LHCN-M2 (cell line): ENCODE measurements at places on chromosomes 11 and 22. TPM values are rescaled to one million over a fixed set of nuclear protein-coding genes. Genes with fewer than 3 reads are reported as not detected.
A peak's percentile ranks its signal among the peaks of the same experiment; 100 is the strongest.

Gene PAX6
- total RNA-seq, result 0.23 and 0.58 TPM in 2 replicates

DNA sequence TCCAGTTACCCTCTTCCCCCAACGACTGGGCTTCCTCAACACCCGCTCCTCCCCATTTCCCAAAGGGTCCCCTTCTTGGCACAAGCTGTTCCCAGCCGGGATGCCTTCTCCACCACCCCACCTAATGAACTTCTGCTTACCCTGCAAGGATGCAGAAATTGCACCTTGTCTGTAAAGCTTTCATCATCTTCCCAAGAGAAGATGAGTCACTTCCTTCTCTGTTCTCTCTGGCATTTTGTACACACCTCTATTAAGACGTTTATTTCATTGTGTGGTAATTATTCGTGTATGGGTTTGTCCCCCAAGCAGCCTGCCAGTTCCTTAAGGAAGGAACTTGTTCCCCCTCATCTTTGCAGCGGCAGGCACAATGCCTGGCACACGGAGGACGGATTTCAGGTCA is 351.1 kb downstream of the CADM1 start:
- DNase-seq, result peak; percentile 1

Gene PIH1D2
- total RNA-seq, result 1.5 and 2.0 TPM in 2 replicates

DNA sequence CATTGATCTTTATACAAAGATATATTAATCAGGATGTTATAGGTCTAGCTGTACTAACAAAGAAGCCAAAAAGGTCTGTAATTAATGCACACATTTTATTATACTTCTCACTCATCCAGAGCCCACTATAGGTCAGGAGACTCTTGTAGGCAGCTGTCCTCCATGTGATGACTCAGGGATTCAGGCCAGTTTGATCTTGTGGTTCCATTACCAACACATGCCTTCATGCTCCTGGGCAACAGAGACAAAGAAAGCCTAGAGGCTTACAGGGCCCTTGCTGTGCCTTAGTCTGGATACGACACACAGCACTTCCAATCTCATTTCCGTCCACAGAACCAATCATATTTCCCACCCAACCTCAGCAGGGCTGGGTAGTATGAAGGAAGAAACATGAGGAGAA is 150.3 kb upstream of the NCAM1 start:
- peak; percentile 69 for DNase-seq

Gene TSSK2
- not detected in 2 replicates for total RNA-seq

GRCh38 chr22:43060183-43060582 is 29.0 kb downstream of the TTLL1 start:
- DNase-seq, result peak; percentile 13

DNA sequence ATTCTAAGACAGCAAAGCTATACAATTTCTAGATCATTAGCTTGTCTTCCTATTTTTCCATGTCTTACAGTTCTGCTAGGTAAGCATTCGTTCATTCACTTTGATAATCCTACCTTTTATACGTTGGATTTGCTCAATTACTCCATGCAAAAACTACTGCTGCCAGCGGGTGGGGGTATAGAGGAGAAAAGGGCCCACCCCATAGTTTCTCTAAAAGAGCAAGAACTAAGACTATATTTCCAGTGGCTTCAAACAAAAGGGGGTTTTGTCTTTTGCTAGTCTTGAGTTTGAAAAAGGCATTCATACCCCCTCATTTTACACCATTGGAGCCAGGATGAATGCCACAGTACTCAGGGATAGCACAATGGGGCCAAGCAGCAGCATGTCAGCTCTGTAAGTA is 155.7 kb downstream of the WT1 start:
- no peak for DNase-seq

GRCh38 chr22:48605856-48606481 is 1221.7 kb downstream of the BRD1 start:
- DNase-seq, result no peak

Gene CD3E
- total RNA-seq, result not detected in 2 replicates

Gene MS4A6E
- total RNA-seq, result not detected in 2 replicates

DNA sequence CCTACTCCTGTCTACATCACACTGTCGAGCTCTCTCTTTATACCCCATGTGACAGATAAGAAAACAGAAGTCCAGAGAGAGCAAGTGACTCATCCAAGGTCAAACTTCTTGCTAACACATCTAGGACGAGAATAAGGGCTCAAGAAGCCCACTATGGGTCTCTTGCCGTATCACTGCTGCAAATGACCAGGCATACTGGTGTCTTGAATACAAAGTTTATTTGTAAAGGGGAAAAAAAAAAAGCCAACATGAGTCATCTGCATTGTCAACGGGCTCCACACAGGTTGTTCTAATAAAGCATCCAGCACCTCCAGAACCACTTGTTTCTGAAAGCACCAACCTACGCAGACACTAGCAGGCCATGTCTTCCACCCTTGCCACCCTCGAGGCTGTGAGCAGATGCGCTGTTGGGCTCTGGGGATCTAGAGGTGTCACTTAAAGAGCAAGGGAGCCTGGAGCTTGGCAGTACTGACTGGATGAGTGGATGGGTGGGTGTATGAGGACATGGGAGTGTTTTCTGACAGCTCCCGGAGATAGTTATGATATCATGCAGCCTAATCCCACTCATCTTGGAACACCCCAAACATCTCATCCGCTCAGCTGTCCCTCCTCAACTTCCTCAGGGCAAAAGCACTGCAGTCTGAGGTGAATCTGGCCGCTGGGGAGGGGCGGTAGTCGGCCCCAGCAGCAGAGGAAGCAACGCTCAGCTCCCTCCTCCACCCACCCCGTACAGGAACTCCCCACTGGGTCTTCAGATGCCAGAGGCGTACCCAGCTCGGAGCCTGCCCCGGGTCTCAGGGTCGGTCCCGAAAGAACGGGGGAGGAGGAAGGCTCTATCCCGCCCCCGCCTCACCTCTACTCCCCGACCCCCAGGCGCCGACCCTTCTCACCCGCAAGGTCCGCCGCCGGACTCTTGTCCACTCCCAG is 1.0 kb downstream of the SMCO4 start:
- peak; percentile 46 for DNase-seq

- DNase-seq, result no peak
These were observed 22.5 kb downstream of the CLPB start for GRCh38 chr11:72411623-72412419.
